ENCODE measurements at places on chromosomes 16 and 17. TPM values are rescaled to one million over a fixed set of nuclear protein-coding genes. Genes with fewer than 3 reads are reported as not detected.

DNA sequence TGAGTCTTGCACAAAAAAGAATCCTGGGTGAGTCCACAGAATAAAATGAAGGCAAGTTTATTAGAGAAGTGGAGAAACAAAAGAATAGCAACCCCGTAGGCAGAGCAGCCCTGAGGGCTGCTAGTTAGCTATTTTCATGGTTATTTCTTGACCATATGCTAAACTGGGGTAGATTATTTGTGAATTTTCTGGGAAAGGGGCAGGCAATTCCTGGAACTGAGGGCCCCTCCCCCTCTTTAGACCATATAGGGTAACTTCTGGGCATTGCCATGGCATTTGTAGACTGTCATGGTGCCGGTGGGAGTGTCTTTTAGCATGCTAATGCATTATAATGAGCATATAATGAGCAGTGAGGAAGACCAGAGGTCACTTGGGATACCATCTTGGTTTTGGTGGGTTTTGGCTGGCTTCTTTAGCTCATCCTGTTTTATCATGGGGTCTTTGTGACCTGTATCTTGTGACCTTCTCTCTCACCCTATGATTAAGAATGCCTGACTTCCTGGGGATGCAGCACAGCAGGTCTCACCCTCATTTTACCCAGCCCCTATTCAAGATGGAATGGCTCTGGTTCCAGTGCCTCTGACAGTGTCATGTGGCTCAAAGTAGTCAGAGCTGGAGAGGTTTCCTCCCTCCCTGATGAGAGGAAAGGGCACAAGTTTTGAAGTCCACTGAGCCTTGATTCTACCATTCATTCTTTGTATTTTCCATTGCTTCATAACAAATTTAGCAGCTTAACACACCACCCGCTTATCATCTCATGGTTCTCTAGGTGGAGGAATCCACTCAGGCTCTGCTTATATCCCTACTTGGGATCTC is 55.7 kb upstream of the LGALS9 start:
- no peak for DNase-seq

DNA sequence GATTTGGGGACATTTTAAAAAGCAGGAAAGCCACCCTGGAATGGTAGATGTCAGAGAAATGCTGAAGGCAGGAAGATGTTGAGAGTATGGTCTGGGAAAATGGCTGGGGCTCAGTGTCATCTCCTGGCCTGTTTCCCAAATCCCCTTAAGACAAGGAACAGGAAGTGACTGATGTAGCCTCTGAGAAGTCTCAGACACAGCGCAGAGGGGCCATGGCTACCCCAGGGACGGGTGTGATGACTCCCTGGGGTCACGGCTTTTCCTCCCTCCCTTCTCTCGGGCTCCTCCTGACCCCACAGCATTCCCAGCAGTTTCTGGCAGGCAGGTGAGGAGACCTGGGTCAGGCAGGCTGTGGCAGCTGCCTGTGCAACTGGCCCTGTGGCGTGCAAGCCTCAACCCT is 45.4 kb downstream of the RAP1GAP2 start:
- no peak for DNase-seq

DNA sequence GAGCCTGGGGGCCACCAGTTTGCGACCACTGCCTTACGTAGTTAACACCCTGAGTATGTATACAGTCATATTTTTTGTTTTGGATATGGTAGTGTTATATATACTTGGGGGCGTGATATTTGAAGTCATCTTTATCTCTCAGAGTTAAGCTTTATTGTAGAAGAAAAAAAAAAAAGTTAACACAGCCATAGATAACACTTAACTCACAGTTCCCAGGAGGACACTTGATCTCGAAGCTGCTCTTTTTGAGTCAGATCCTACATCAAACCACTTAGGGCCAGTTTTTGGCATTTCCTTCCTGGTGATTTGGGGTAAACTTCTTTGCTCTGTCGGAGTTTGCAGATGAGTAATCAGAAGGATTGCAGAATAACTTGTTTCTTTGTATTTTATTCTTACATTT is 5.8 kb downstream of the ITPRIPL2 start:
- DNase-seq = no peak

GRCh38 chr17:81249223-81250040 is 10.3 kb downstream of the NDUFAF8 start:
- no peak for DNase-seq

DNA sequence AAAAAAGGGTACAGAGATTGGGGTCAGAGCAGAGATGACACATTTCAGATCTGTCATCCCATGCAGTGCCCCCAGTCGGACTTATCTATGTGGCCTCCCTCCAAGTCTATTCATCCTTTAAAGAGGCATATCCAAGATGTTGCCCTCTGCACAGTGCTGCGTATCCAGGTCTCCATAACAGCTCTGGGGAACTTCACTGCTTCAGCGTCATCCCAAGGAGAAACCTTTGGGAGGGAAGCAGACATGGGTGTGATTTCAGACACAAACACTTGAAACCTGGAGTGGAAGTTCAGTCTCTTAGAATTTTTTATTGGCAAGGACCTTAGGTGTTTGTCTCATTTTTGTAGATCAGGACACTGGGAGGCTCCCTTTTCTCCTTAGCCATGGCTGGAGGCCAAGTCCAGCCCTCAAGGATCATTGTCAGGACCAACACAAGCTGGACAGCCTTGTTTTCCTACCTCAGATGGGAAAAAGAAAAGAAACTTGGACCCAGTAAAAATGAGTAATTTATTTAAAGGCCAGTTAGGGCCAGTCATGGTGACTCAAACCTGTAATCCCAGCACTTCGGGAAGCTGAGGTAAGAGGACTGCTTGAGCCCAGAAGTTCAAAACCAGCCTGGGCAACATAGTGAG is 23.9 kb upstream of the NLK start:
- no peak for DNase-seq

DNA sequence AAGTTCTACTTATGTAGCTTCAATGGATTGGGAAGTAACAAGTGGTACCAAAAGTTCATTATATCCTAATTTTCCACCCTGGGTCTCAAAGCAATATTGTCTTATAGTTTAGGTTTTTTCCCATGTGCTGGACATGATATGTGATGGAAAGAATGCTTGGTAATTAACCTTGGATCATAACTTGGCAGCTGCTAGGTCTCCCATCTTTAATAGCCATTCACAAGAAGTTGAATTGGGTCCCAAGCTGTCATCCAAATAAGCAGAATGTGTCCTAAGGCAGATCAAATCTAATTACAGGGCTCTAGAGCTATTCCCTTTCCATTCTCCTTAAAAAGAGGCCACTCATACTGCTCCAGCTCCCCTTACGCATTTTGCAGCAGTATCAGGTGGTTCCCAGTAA is 44.7 kb upstream of the KCNJ16 start:
- DNase-seq = no peak

Gene HAGHL
- total RNA-seq = 9.2 TPM

DNA sequence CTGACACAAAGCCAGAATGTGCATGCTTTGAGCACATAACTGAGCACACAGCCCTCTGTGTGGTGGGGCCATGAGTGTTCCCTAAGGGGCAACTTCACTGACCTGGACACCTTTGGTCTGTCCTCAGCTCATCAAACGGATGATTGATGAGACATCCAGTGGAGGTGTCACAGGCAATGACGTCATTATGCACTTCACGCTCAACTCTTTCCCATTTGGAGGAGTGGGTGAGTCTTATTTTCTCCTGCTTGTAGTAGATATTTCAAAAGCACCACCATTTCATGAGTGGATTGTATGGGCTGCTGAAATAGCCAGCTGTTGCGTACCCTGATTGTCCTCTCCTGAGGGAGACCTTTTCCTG is 16.2 kb downstream of the ALDH3A2 start:
- no peak for DNase-seq

DNA sequence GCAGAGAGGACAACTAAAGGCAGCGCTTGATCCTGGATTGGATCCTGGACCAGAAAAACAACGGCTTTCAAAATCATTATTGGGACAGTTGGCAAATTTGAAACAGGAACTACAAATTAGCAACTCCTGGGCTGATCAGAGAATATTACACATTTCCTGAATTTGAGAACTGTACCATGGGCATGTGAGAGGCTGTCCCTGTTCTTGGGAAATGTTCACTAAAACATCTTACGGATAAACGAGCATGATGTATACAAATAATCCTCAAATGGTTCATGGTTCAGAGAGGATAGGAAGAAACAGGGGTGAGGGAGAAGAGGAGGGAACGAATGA is 2.3 kb upstream of the ITGAE start:
- DNase-seq = no peak

Gene KRT12
- total RNA-seq = not detected

- DNase-seq = no peak
Measured at GRCh38 chr17:21458054-21458453, 81.9 kb downstream of the KCNJ12 start.

Gene FMNL1
- total RNA-seq = 3.2 TPM

Gene PIPOX
- 5.3 TPM for total RNA-seq

Gene NOD2
- total RNA-seq = not detected
